ENCODE measurements at places on chromosomes 4 and X.

DNA sequence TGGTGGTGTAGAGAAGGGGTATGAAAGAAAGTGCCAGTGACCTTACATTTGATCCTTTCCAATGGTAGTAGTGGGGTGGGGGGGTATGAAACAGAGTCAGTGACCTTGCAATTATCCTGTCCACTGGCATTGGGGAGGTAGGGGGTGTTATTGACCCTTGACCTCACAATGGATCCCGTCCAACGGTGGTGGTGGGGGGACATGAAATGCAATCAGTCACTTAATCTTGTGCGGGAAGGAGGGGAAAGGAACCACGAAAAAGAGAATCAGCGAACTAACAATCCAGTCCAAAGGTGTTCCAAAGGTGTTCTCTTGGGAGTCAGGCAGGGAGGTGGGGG, 619 bp upstream of the PDK3 start:
- DNase-seq: no peak

- DNase-seq: no peak
Measured at GRCh38 chr4:54495091-54495490, 162.7 kb upstream of the KIT start.

GRCh38 chrX:152177497-152178269, 39.3 kb upstream of the MAGEA10 start:
- DNase-seq: no peak

GRCh38 chr4:100823993-100824323, 306.1 kb upstream of the EMCN start:
- DNase-seq: no peak

DNA sequence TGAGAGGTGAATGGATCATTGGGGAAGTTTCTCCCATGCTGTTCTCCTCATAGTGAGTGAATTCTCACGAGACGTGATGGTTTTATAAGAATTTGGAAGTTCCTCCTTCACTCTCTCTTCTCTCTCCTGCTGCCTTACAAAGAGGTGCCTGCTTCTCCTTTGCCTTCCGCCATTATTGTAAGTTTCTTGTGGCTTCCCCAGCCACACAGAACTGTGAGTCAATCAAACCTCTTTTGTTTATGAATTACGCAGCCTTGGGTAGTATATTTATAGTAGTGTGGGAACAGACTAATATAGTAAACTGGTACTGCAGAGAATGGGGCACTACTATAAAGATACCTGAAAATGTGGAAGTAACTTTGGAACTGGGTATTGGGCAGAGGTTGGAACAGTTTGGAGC, 7.8 kb upstream of the CTAG2 start:
- DNase-seq: no peak

- DNase-seq: no peak
Measured at GRCh38 chrX:71164071-71164470, 19.4 kb downstream of the NLGN3 start.

DNA sequence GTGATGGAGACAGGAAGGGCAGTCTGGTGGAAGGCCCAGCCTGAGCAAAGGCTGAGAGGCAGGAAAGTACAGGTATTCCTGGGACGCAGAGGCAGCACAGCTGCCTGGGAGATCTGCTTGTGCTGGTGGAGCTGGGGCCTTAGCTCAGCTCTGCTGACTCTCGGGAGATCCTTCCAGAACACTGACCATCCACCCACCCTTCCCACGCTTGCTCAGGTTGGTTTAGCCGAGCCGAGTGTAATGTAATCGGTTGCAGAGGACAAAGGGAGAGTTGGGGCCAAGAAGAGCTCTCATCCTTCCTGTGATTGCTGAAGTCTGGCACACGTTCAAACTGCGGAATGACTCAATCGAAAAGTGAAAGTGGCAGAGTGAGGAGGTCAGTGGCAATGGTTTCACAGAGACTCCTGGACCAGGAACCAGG, 43.1 kb upstream of the GPR78 start:
- peak; percentile 71 for DNase-seq

Data from prostate gland (tissue), 2 donors.